GDM1 (cell line): ENCODE measurements at places on chromosomes 2 and 18.

GRCh38 chr2:44938287-44939105, 3.0 kb upstream of the SIX3 start:
- no peak for DNase-seq

- DNase-seq = no peak
Observed at GRCh38 chr18:9884532-9885140, 1.1 kb upstream of the TXNDC2 start.

- DNase-seq = no peak
Observed at GRCh38 chr18:51192026-51192425, 5.5 kb downstream of the MEX3C start.

DNA sequence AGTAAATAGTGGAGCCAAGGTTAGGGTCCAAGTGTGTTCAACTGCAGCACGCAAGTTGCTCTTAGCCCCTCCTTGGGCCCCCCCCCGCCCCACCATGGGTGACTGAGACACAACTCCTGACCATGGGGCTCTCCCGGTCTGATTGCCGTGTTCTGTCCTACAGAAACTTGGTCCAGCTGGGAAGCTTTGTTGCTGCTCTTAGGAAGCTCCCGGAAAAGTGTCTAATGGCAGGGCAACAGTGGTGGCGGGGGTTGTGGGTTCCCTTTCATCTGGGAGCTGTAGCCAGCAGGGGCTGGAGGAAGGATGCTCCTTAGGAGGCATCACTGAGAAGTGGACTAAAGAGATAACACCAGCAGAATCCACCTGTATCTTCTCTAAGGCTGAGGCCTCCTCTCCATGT, 111.1 kb downstream of the CYP26B1 start:
- no peak for DNase-seq

DNA sequence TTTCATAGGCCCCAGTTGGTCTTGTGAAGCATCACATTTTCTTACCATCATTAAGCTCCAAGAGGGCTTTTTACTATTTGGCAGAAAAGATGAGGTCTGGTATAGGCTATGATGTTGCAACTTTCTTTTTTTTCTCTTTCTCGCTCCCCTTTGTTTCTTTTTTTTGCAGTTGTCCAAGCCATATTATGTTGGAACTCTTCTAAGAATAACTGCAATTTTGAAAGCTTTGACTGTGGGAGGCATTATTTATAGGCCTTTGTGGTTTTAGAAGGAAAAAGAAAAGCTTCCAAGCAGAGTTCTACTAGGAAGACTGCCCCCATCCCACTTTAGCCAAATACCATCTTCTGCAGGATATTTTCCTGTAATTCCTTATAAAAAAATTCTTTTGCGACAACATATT, 571.6 kb downstream of the ARHGAP15 start:
- DNase-seq = no peak

DNA sequence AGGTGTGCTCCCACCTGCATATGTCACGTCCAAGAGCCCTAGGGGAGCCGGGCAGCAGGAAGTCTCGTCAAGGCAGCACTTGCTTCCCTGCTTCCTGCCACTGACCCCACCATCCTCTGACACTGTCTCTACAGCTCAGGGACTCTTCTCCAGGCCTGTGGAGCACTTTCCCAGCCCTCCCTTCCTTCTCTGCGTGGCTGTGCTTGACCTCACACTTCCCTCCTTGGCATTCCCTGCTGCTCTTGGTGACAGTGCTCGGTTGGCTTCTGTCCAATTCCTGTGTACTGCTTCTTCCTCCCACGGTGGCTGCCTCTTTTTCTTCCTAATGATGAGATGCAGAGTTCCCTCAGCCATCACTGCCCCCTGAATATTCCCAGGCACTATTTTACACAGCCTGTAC, 2.8 kb downstream of the CIDEA start:
- DNase-seq = no peak
